Stimulated activated CD4-positive, alpha-beta T cell treated with anti-CD3 and anti-CD28 coated beads, Interleukin-15, amount 100 ng/mL, for 1 hour (primary cell): ENCODE measurements at places on chromosomes 1 and 21.

DNA sequence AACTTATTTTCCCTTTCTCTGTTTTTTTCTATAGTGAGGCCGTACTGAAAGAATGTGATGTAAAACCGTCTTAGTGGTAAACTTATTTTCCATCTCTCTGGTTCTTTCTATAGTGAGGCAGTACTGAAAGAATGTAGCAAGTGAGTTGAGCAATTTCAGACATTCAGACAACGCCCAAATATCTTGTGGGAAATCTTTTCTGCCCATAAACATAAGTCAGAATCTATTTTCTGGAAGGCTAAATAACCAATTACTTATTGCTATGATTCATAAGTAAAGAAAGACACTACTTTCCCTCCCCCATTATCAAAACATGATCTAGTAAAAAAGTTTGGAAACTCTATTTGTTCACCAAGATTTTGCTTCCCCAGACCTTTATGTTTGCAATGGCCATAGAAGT lies 18.8 kb upstream of the SCCPDH start:
- DNase-seq: no peak

DNA sequence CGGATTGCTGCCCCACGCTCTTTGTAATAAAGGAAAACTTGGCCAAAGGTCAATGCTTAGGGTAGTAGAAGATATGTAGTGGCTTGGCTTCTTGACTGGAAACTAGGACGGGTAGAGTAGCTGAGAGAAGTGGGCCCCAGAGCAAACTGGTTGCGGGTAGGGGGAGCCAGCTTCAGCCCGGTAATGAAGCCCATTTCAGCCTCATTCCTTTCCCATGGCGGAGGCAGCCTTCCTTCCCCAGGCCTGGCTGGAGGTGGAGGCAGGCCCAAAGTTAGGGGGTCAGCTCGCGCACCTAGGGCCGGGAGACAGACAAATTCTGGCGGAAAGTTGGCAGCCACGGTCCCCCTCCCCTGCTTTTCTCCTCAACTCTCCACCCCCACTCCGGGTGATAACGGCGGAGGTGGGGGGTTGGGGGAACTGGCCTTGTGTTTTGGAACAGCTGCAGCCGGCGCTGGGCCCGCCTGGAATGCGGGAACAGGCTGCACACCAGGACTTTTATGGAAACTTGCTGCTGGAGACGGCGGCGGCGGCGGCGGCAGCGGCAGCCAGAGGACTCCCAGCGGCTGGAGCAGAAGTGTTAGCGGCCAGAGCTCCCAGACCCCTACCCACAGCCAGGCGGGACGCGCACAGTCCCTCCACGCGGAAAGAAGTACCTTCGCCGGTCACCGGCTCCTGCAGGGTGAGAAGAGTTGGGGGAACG lies at the start of gene NEXN:
TSS of gene NEXN (plus strand) at position 544 of the 700 bp plus-strand sequence. CDS start 27,483 bp downstream, outside the sequence.
- no peak for DNase-seq

- no peak for DNase-seq
These were observed 581.5 kb upstream of the B3GALT2 start for GRCh38 chr1:193767886-193768285.

GRCh38 chr1:237042892-237043576 lies 1.1 kb downstream of the RYR2 start:
- DNase-seq: no peak

- DNase-seq: no peak
These were observed 2.5 kb upstream of the LHX8 start for GRCh38 chr1:75131565-75132241.

GRCh38 chr1:29297450-29297849 lies 61.1 kb downstream of the PTPRU start:
- DNase-seq: no peak

- no peak for DNase-seq
These were observed 790 bp upstream of the TSNAX start for GRCh38 chr1:231527586-231528171.

DNA sequence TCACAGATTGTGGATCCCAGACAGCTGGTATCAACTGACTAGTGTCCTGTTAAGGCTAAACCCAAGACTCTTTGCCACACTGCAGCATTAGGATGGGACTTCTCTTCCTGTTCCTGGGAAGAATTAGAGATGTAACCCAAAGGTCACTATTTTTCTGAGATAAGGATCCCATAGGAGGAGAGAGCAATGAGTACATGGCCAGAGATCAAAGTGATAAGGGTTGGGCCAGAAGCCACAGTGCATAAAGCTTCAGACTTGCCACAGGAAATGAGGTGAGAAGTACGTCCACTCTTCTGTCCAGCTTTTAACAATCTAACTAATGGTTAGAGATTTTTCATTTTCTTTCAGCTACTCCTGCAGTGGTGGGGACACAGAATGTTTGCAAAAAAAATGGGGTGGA lies at the start of gene HSD3B1:
TSS of gene HSD3B1 (plus strand) at position 270 of the 400 bp plus-strand sequence. CDS start 267 bp downstream, outside the sequence.
- DNase-seq: no peak

GRCh38 chr1:9413071-9413876 lies 120.6 kb downstream of the SPSB1 start:
- no peak for DNase-seq

DNA sequence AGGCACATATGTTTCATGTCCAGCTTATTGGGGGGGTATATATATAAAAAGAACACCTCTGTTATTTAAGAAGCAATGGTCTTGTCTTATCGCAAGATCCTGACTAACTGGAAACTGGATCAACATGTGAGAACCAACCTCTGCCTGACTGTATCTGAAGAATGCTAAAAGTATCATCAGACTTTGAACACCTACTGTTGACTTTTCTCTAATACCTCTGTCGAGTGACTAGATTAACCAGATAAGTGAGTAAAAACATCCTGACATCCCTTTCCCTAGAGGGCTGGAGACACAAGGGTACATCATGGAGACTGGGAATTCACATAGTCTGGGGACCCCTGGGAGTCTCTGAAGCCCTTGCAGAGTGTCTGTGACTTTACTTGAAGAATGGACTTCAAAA lies 26.3 kb upstream of the PIGC start:
- no peak for DNase-seq

GRCh38 chr21:31781737-31782136 lies 49.8 kb upstream of the SCAF4 start:
- no peak for DNase-seq

GRCh38 chr1:59020151-59020997 lies 236.5 kb upstream of the JUN start:
- no peak for DNase-seq

GRCh38 chr1:47656719-47657685 lies 219.2 kb downstream of the FOXD2 start:
- no peak for DNase-seq

DNA sequence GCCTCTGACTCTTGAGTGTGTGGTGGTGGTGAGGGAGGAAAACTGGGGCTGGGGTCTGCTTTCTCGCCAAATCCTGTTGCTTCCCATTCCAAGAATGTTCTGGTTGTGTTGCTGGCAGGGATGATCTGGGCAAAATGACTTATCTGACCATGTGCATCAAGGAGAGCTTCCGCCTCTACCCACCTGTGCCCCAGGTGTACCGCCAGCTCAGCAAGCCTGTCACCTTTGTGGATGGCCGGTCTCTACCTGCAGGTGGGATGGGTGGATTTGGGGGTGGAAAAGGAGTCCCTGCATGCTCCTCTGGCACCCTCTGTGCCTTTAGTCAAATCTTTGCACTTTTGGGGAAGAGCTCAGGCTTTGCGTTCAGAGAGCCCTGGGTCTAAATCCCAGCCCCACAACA lies 18.1 kb downstream of the CYP4B1 start:
- no peak for DNase-seq

DNA sequence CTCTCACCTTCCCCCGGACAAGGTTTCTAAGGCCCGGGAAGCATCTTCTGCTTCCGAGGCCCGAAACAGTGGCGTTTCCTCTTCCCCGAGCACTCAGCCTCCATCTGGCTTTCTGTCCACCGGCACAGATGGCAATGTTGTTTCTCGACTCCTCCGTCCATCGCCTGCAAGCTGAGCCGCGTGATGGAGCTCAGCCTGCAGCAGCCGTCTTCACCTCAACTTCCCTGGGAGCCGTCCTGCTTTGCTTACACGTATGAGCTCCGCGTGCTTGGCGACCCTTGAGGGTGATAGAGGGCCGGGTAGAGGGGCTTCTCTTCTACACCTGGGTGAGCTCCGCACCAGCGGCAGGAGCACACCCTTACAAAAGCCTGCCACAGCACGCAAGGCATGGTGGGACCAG lies 80.4 kb downstream of the AJAP1 start:
- no peak for DNase-seq

- no peak for DNase-seq
These were observed 85.4 kb upstream of the OLIG2 start for GRCh38 chr21:32940079-32941014.

DNA sequence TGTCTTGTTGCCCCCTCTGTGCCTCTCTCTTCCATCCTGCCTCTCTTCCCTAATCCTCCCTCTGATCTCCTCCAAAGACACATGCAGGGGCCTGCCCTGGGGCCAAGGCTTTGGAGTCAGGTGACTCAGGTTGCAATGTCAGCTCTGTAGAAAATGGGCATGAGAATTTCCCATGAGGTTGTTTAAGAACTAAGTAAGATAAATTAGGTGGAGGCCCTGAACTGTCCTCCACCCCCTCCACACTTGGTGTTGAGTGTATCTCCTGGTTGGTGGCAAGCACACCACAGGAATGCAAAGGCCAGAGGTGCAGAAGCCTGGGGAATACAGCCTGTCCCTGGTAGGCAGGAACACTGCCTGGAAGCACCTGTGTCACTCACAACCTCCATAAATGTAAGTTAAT lies 63.9 kb upstream of the GRIK3 start:
- DNase-seq: no peak

DNA sequence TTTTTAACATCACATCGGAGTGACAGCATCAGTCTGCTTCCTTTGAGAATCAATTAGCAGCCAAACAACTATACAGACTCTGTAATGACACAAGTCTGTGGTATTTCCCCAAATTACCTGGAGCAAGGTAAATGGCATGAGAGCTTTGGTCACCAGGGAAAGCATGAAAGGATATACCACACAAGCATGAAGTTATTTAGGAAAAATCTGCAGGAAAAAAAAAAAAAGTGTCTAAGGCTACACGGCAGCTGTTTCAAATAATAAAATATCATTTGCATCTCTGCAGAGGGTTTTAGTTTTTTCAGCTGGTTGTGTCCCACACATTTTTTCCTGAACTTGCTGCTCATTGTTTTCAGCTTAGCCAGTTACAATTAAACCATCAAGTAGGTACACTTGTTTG lies 234.7 kb downstream of the TTLL7 start:
- DNase-seq: no peak

DNA sequence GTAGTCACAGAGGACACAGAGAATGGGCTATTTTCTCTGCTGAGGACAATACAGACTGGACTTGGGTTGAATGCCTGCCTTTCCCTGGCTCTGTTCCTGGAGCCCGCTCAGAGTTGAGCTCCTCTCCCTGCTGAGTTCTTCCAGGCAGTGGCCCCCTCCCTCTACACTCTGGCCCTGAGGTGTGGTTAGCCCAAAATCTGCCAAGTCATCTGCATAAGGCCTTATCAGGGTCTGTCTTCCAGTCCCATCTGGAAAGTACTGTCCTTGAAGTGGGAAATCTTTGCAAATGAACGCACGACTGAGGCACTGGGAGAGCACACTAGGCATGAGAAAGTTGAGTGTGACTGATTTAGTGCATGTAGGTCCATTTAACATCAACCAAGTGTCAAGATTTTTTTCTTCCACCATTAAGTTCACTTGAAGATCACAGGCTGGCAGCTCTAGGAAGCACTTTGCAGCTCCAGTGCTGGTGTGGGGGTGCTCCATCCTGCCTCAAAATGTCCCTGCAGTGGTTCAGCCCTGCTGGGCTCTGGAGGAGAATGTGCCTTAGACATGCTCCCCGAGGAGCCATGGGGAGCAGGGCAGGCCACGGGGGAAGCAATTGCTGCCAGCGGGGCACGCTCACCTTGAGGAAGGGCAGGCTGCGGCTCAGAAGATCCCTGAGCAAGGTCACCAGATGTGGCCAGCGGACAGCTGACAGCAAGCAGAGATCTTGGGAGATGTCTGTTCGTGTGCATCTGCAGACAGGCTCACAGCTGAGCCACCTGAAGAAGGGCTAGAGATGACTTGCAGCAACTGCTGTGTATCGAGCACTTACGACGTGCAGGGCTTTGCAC lies 41.5 kb downstream of the IER5 start:
- no peak for DNase-seq

DNA sequence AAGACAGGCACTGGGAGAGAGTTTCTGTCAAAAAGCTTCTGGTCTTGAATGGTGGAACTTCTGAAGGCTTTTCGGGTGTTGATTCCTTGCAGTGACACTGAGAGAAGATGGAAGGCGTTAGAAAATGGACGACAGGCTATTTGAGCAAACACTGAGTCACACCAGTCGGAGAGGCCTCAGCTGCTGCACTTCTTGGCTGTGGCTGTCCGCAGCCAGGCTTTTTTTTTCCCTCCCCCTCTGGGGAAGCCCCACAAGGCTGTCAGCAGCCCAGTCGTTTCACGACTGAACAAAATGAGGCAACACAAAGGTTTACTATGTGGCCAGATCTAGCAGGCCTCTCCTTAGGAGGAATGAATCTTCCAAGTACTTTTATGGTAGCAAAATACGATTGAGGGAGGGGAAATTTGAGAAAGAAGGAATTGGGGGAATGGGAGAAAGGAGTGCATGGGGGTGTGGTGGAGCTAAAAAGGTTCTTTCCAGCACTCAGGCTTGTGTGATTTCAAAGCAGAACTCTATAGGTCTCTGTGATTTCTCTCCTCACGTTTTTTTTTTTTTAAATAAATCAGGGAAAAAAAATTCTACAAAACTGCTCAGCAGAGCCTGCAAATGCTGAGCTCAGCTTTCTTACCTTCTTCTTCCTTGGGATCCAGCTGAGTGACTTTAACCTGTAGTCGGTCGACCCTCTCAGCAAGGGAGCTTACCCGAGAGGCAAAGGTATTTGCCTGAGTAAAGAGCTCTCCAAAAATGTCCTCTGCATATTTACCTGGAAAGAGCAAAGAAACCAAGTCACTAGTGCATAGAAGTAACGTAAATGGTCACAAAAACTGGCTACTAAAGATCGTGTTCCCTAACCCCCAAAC lies 26.1 kb downstream of the GPR3 start:
- no peak for DNase-seq

DNA sequence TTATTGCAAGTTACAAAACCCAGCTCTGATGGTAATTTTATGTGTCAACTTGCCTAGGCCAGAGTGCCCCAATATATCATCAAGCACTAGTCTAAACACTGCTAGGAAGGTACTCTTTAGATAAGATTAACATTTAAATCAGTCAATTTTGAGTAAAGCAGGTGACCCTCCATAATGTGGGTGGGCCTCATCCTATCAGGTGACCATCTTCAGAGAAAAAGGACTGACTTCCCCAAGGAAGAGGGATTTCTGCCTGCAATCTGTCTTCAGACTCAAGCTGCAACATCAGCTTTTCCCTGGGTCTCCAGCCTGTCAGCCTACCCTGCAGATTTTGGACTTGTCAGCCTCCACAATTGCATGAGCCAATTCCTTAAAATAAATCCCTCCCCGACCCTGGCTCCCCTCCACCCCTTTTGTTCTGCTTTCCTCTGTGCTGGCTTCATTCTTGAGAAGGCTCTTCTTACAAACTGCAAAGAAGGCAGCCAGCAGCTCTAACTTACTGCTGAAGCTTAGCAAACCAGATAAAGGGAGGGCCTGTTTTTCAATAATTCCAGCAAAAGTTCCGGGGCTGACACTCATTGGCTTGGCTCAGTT lies 56.4 kb upstream of the RUNX3 start:
- no peak for DNase-seq
